ENCODE measurements at places on chromosomes 16 and 17. TPM values are rescaled to one million over a fixed set of nuclear protein-coding genes. Genes with fewer than 3 reads are reported as not detected.

SOX15 gene
- total RNA-seq = not detected

ERN2 gene
- not detected for total RNA-seq

DNAI2 gene
- not detected for total RNA-seq

HMOX2 gene
- total RNA-seq = 147 TPM

SKAP1 gene
- 0.99 TPM for total RNA-seq

SLC16A6 gene
- total RNA-seq = 2.8 TPM

CD300LB gene
- total RNA-seq = not detected

PRSS33 gene
- not detected for total RNA-seq

PYDC1 gene
- total RNA-seq = not detected

AATF gene
- 26.7 TPM for total RNA-seq

KCNG4 gene
- not detected for total RNA-seq

AANAT gene
- not detected for total RNA-seq

TBX6 gene
- total RNA-seq = 0.58 TPM

CACNG5 gene
- not detected for total RNA-seq

KRT28 gene
- total RNA-seq = not detected

TERB1 gene
- total RNA-seq = not detected

RGS11 gene
- total RNA-seq = 3.9 TPM

HBA1 gene
- not detected for total RNA-seq

Data from glomerular endothelial cell (primary cell).